NCI-H82 (cell line): ENCODE measurements at places on chromosomes 4 and X.

- no peak for DNase-seq
These were observed 824.0 kb downstream of the RAPGEF2 start for GRCh38 chr4:159926871-159927270.

DNA sequence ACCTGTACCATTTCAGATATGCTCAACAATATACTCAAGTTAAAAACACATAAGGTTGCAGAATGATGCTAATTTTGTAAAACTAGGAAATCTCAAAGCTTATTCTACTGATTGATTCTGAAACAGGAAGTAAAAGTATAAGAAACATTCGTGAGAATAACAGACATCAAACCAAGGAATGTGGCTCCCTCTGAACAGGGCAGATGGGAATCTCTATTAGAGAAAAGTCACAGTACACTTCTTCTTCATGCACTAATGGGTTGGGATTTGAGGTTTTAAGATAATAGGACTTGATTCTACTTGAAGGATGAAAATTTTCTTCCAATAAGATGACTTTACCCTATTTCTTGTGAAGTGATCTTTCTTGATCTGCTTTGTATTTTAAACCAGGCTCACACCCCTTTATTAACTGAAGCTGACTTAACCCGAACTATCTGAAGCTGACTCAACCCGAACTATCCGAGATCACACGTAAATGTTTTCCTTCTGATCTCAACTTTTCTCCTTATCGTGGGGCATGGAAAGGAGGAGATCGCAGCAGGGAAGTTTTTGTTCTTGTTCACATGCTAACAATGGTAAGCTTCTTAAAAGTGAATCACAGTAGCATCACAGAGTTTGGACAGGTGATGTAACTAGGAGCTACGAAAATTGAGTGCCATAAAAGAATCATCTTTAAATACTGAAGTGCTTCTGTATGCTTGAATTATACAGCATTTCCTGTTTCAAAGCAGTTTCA, 363.1 kb upstream of the ZFP42 start:
- no peak for DNase-seq

- DNase-seq: no peak
These were observed 47.2 kb upstream of the RPS6KA3 start for GRCh38 chrX:20313899-20314298.

DNA sequence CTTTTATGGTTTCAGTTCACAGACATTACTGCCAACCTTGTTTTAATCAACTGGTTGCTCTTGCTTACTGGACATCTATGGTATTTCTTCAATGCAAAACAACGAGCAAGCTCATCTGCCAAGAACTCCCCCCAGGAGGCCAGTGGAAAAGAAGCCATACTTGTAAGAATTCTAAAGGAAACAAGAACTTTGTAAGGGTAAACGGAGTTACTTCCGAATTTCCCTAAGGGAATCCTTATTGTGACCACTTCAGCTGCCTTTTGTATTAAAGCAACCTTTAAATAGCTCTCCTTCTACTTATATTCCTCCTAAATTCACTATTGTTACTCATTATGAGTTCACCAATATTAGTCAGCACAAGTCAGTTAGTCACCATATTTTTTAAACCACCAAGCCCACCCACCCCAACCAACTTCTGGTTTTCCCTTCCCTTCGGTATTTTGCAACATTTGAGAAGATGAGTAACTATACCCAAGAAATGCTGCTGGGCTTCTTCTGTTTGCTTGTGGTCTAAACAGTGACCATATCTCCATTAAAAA, 602.8 kb upstream of the DIPK2B start:
- no peak for DNase-seq

GRCh38 chr4:3037957-3038461, 36.3 kb downstream of the HTT-AS start:
- DNase-seq: no peak

DNA sequence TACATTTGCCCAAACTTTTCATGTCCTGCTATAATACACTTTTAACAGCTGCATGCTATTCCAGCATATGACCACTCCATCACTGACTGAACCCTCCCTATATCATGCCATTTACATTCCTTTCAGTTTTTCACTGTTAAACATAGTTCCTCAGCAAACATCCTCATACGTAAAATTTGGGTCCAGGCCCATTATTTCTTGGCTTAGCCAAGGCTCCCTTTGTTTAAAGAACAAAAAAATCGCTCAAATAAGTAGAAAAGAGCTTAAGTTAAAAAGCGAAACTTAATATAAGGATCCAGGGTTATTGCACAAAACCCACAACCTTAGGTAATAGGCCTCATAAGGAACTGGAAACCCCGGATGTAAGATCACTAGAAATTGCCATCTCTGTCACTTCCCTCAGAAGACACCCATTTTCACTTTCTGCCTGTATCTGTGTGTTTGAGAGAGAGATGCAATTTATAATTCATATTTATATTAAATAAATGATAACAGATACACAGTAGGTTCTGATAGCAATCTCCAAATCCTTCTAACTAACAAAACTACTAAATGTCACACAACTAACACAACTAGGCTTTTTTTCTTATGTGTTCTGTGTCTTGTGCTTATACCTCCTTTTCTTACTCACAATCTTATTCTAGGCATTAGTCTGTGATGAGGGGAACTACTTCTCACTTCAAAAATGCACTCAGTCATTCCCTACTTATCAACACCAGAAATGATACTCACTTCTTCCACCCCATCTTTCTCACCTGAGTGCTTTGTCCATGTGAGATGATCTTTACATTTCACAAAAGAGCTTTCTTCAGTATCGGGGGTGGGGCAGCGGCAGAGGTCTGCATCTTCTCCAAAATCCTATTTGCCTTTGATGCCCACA, 59.9 kb upstream of the FAM241A start:
- DNase-seq: no peak

GRCh38 chr4:186757696-186758355, 34.2 kb upstream of the FAT1 start:
- DNase-seq: no peak

DNA sequence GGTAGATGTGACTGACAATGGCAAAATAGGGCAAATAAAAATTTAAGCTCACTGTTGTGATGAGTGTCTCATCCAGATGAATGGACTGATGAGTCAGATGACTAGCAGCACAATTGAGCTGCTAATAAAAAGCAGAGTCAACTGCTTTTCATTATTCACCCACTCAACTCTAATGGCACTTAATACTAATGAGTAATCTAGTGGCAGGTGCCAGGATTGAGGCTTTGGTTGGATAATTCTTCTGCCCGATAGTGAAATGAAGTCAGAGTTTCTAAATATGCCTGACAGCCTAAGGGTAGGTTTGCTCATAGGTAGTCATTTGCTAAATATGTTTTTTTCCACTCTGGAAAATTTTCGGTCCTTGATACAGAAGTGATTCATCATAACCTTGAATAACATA, 10.4 kb downstream of the OGT start:
- DNase-seq: no peak

DNA sequence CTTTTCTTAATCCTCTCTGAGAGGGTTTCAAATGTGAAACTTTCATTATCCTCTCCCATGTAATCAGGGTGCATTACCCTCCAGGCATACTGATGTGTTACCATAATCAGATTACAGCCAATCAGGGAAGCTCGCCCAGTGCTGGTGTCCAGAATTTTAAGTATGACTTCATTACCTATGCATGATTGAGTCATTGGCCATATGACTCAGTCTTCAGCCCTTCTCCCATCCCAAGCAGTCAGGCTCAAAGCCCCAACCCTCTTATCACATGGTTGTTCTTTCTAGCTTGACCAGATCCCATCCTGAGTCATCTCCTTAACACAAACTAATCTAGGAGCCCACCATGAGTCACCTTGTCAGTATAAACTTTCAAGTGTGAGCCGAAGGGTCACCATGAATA, 1668.1 kb upstream of the AGA start:
- DNase-seq: peak; percentile 78

- DNase-seq: no peak
These were observed 169.1 kb upstream of the FTHL17 start for GRCh38 chrX:31240982-31241381.

DNA sequence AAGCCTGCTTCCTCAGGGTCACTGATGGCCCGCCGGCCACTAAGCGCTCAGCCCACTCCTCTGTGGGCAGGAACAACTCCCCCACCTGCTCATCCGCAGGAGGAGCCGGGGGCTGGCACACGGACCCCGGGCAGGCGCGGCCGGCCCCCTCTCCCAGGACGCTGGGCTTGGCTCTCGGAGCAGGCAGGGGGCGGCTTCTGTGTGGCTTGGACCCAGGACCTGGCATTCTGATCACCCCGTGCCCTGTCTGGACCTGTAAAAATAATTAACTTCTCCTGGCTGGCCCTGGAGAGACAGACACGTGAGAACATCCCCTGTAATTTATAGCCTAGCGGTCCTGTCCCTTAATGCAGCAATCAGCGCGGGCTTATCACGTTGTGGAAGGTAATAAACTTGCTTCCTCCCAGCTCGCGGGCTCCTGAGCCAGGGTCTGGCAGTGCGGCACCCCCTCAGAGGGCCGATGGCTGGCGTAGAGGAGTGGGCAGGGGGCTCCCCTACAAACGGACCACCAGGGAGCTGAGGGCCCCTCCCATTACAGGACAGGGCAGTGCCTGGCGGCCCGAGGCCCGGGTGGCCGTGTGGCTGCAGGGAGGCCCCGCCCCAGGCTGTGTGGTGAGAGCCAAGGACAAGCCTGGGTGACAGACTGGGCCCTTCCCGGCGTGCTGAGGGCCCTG, 84.5 kb upstream of the NKX1-1 start:
- DNase-seq: peak; percentile 28

DNA sequence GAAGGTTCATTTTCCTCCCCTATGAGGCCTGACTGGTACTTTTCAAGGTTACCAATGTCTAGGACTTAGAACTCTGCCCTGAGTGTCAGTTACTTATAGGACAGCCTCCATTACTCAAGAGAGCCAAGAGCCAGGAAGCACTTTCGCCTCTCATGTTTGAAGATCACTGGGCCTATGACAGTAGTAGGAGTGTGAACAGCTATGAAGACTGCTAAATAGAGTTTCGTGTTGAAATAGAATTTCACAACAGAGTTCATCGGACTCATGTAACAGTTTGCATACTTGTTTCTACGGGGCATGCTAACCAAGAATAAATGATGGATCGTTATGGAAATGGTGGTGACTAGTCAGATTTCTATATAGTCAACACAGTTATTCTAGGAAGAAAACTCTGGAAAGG, 97.8 kb upstream of the GPC4 start:
- no peak for DNase-seq
